ENCODE measurements at places on chromosomes 16 and 17.

- DNase-seq, result no peak
Observed at GRCh38 chr16:14331020-14331419, 259.9 kb downstream of the MRTFB start.

GRCh38 chr17:80359422-80360110 lies 55.4 kb upstream of the ENDOV start:
- DNase-seq, result no peak

DNA sequence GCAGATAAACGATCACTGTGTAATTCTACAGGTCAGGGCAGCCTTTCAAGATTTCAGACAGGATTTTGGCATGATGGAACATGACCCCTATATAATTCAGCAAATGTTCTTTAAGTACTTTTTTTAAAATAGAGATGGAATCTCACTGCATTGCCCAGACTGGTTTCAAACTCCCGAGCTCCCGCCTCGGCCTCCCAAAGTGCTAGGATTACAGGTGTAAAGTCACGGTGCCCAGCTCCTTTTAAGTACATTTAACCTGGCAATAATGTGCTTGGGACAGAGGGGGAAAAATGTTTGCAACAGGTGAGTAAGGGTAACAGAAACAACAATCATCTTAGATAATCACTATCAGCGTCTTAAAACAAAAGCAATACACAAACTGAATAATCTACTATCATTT lies 66.5 kb upstream of the PSMD7 start:
- DNase-seq, result no peak

GRCh38 chr17:65657251-65657828 lies 95.9 kb upstream of the AXIN2 start:
- no peak for DNase-seq

GRCh38 chr17:29180034-29180787 lies at the start of gene MYO18A:
Gene MYO18A, minus strand, starts transcription at chr17:29180398. Its CDS starts 13,458 bp downstream, at chr17:29166940.
- peak; percentile 80 for DNase-seq

DNA sequence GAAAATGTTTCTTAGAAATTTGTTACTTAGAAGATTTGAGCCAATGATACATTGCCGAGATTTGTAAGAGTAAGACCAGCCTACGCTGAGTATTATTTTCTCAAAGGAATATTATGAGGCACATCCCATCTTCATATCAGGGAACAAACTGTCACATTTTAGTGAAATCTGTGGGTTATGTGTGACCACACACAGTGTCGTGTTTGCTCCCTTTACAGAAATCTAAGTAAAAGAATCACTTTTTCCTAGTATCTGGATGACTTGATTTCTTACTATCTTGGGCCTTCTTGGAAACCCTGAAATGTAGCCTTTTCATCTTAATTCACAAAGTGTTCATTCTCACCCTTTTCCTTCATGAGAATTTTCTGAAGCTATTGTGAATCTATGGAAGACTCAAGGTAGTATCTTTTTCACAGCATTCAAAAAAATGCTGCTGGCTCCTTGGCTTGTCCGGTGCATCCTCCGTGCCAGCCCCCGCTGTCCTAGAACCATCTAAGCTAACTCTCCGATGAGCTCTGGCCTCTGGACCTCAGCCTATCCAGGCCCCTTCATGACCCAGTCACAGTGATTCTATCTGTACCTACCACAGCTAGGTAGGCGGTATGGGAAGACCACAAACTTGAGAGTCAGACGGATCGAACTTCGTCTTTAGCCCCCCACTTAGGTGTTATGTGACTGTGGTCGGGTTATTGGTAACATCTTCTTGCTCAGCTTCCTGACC lies 524.3 kb downstream of the MAF start:
- DNase-seq, result no peak

- DNase-seq, result no peak
Observed at GRCh38 chr17:31900877-31901276, 631 bp downstream of the UTP6 start.

DNA sequence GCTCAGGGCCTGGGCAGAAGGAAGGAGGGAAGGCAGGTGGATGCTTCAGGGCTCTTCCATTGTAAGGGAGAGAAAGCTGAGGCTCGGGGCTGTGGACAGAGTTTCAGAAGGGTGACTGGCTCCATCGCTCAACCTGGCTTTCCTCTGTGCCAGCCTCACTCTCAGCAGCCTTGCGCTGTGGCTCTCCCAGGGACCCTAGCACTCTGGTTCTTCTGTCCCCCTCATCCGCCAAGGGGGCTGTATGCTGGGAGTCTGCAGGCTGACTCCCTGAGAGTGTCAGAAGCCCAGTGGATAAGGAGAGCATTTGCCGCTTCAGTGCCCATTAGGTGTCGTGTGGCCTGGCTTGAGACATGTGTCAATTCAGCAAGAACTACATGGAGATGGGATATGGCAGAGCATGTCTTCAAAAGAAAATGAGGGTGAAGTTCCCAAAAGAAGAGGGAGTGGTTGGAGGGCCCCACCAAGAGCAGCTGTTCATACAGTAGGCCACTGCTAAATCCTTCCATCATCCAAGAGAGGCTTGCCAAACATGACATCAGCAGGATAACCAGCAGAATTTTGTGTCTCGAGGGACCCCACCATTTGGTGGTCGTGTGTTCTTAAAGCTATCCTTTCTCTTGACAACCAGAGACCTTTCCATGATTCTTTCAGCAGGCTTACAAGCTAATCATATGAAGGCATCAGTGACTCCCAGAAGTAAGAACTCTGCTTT lies 148.2 kb downstream of the IRX5 start:
- DNase-seq, result no peak

DNA sequence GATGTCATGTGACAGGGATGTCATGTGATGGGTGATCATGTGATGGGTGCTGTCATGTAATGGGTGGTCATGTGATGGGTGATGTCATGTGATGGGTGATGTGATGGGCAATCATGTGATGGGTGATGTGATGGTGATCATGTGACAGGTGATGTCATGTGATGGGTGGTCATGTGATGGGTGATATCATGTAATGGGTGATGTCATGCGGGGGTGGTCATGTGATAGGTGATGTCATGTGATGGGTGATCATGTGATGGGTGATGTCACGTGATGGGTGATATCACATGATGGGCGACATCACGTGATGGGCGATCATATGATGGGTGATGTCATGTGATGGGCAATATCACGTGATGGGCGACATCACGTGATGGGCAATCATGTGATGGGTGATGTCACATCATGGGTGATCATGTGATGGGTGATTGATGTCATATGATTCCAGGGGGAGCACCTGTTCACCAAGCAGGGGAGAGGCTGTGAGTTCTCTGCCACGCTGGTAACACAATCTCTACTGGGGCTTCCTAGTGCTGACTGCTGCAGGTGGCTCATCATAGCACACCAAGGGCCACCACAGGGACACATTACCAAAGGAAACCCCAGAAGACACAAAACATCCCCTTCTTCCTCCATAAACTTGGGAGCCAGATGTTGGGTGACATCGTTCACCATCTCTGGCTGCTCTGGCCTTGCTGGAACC lies 16.5 kb downstream of the CD300LB start:
- DNase-seq, result no peak

GRCh38 chr17:39767147-39767546 lies 29.4 kb downstream of the GRB7 start:
- DNase-seq, result no peak
